ENCODE measurements at places on chromosomes 4 and X.

- no peak for DNase-seq
Measured at GRCh38 chrX:67784712-67785111, 240.9 kb downstream of the AR start.

DNA sequence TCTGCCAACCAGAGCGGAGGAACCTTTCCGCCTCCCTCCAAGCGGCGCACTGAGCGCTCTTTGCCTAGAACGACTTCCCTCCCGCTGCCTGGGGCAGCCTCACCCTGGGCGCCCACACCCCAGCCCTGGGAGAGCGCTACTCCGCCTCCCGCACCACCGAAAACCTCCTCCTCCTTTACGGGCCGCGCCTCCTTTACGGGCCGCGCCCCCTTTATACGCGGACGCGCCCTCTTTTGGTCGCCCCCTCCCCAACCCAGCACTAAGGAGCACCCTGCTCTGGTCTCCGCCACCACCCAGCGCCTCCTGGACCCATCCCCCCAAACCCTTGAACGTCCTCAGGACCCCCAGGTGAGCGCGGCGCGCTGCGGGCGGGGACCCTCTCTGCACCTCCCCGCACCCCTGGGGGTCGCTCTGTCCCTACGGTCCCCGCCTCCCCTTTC is 586 bp upstream of the NSG1 start:
- peak; percentile 42 for DNase-seq

DNA sequence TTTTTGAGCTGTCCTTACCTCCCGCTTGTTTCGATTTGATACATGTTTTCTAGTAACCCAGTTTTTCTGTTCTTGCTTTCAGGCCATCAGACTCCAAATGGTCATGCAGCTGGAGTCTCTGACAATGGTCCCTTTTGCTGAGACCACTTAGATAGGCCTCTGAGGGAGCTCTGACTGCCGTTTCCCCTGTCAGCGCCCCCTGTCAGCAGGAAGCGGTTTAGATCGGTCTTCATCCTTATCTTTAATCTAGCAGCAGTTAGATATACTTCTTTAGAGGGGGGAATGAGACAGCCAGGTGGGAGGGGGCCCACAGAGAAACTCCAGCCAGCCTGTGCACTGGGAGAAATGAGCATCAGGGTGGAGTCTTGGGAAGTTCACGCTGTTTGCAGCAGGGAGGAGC is 457.9 kb downstream of the GPAT3 start:
- no peak for DNase-seq

GRCh38 chrX:2690856-2691542 is at the start of gene CD99:
Gene CD99 (plus strand): TSS chrX:2691295. CDS start chrX:2691361, 66 bp downstream.
- DNase-seq, result peak; percentile 93

DNA sequence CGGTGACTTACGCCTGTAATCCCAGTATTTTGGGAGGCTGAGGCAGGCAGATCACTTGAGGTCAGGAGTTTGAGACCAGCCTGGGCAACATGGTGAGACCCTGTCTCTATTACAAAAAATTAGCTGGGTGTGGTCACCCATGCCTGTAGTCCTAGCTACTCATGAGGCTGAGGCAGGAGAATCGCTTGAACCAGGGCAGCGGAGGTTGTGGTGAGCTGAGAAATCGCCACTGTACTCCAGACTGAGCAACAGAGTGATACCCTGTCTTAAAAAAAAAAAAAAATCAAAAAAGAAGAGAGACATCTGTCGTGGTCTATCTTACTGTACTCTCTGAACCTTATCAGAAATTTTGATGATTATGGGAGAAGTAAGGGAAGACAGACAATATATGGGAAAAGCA is 144.3 kb downstream of the CAMK2D start:
- no peak for DNase-seq

- no peak for DNase-seq
Measured at GRCh38 chr4:40193578-40193977, 3.3 kb upstream of the RHOH start.

GRCh38 chr4:186227744-186228513 is 622 bp downstream of the KLKB1 start:
- DNase-seq, result no peak

- no peak for DNase-seq
Measured at GRCh38 chrX:65642914-65643491, 24.5 kb upstream of the MSN start.

DNA sequence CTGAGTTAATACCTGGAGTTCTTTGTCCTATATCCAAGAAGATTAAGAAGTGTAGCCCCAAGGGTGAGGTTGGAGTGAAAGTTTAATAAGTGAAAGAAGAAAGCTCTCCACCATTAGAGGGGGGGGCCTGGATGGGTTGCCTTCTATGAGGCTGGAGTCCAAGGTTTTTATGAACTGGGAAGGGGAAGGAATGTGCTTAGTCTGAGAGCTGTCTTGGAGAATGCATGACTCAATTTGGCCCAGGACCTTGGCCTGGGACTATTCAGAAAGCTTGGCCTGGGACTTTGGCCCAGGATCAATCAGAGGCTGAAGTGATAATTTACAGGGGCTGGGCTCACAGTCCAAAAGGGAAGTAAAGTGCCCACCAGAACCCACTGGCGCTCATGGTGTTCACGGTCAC is 1049.0 kb upstream of the GRIA3 start:
- DNase-seq, result no peak

- DNase-seq, result no peak
Measured at GRCh38 chrX:152936306-152936705, 38.4 kb downstream of the ZNF185 start.

DNA sequence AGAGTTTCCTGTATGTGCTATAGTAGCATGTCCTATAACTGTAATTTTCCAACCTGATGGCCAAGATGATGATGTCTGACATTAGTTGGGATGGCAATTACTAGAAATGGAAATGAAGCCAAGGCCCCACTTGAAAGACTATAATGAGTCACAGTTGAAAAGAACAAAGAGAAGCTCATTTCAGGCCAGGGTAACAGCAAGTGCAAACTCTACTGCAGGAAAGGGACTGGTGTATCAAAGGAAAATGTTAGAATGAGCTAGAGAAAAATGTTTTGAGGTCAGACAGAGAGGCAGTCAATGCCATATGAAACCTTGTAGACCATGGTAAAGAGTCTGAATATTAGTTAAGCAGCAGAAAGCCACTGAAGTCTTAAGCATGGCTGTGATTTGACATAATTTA is 146.2 kb upstream of the SH3RF1 start:
- DNase-seq, result no peak

DNA sequence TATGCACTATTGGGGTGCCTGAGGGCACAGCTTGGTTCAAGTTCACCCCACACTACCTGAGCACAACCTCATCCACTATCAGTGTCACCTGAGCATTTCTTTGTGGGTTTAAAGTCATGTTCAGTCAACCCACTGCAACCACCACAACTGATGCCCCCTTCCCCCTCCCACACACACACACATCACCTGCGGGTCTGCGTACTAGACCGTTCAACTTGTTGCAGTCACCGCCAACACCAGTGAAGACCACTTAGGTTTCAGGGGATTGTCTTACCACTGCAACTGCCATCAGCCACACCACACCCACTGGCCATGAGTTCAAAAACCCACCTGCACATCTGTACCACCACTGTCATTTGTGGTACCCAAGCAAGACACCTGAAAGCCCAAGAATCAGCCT is 355.0 kb downstream of the SH3BGRL start:
- no peak for DNase-seq

GRCh38 chr4:173525118-173526011 is 4.7 kb downstream of the HAND2 start:
- DNase-seq, result no peak

- no peak for DNase-seq
Measured at GRCh38 chrX:70446380-70447350, 2.0 kb downstream of the DLG3 start.

- DNase-seq, result no peak
Measured at GRCh38 chr4:26218677-26219605, 101.9 kb upstream of the RBPJ start.

DNA sequence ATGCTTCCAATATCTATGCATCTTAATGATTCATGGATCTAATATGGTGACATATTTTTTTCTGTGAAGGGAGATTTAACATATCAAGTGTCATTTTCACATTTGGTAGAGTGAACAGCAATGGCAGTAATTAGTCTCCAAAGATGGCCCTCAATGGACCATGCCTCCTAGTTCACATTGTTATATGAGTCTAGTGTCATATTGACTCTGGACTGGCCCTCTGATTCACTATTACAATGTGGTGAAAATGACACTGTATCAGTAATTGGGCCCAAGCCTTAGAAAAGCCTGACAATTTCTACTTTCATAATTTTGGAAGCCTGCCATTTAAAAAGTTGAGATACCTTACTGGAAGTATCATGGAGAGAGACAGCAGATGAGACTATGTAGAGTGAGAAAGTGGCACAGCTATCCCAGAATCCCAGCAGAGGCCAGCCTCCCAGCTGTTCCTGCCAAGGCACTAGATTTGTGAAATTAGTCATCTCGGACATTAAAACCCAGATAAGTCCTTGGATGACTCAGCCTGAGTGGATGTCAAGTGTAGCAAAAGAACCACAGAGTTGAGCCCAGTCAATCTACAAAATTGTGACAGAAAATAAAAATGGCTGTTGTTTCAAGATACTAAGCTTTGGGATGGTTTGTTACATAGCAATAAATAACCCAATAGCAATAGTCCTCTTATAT is 68.4 kb downstream of the ARHGEF38 start:
- DNase-seq, result no peak

GRCh38 chr4:94333866-94334265 is 8.8 kb downstream of the HPGDS start:
- DNase-seq, result no peak

DNA sequence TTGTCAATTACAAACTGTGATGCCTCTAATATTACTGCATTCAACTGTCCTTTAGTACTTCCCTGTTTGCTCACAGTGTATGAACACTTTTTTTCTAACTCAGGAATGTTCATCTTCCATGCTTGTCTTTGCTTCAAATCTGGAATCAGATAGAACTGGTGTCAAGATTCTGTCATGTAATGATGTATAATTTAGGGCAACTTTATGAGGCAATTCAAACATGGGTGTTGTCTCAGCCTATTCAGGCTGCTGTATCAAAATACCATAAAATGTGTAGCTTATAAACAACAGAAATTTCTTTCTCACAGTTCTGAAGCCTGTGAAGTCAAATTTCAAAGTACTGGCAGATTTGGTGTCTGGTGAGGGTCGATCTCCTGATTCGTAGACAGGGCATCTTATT is 1012.9 kb downstream of the RAB28 start:
- no peak for DNase-seq

DNA sequence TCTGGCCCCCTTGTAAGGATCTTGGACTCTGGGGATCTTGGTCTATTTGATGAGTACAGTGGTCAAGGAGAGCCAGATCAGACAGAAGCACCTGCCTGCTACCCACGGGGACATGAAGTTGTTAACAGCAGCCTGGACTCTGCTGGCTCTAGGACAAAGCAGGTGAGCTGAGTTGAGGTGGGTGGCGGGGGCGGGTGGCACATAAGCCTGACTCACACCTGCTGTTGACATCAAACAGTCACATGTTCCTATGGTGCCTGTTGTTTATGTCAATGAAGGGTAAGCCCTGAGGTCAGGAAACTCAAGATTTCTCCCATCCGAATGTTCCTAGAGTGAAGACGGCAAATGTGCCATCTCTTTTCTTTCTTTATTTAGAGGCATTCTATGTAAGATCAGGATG is 50.1 kb upstream of the CLNK start:
- no peak for DNase-seq

- no peak for DNase-seq
Measured at GRCh38 chrX:70386235-70386634, 36.9 kb upstream of the GDPD2 start.

- DNase-seq, result no peak
Measured at GRCh38 chr4:113610537-113610936, 151.0 kb downstream of the CAMK2D start.

DNA sequence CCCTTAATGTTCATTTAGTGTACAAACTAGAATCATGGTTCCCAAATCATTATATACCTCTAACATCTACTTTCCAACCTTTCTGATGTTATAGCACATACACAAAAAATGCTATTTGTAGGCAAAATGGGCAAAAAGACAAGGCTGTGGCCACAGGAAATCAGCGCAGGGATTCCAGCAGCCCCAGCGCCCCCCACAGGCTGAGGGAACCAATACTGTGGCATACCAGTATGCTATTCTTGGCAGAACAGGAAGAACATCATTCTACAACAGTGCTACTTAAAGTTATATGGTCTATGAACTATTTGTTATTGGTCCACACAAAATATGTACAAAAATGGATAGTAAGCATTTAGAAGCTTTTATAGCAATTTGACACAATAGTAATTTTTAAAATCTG is 25.3 kb downstream of the STEEP1 start:
- DNase-seq, result peak; percentile 15

DNA sequence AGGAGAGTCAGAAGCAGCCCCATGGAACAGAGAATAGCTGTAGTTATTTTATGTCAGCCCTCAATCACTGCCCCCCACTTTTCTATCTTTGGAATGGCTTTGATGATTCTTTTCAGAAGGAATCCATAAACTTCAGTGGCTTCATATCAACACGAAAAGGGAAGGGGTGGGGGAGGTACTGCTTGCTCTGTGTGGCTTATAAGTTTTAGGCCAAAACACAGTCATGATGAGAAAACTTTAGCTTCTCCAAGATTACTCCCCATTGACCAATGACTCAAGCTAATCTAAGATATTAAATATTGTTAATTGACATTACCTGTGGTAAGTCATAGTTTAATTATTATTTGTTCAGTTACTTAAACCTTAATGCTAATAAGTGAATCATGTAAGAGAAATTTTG is 669.6 kb upstream of the FAM241A start:
- DNase-seq, result no peak

DNA sequence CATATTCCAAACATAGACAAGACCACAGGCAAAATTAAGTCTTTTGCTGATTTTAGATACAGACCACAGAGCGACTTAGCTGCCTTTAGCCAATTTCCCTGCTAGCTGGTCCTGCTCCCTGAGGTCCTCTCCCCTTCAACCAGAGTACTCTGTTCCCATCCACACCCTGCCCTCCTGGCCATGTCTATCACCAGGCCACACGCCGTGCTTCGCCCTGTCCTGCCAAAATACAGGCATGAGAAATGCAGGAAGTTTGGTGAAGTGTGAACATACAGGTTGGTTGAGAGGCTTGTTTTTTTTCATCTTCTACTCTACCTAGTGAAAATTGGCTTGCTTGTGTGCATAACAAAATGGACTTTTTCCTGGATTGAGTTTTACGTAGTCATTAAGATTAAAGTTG is 226.2 kb upstream of the TENM3 start:
- DNase-seq, result no peak

- DNase-seq, result no peak
Measured at GRCh38 chrX:39453889-39454621, 643.7 kb downstream of the BCOR start.

- no peak for DNase-seq
Measured at GRCh38 chrX:149398027-149398426, 107.1 kb downstream of the IDS start.

DNA sequence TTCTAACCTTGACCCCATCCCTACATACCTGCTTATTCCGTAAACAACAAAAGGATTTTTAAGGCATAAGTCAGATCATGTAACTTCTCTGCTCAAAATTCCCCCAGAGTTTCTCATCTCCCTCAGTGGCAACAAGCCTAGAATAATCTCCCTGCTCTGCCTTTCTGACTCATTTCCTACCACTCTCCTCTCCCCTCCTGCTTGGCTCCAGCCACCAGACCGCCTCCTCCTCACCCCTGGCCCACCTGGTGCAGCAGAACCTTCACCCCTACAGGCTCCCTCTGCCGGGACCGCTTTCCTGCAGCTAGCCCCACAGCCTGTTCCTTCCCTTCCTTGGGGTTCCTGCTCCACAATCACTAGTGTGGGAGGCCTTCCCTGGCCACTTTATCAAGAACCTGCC is 32.1 kb downstream of the TSPAN5 start:
- no peak for DNase-seq
